Cardiac fibroblast (primary cell): ENCODE measurements at places on chromosomes 5 and 9.
A peak's percentile ranks its signal among the peaks of the same experiment; 100 is the strongest.

GRCh38 chr5:155729684-155730059, 597.3 kb upstream of the SGCD start:
- DNase-seq = no peak

GRCh38 chr9:129154866-129155477, 23.1 kb downstream of the IER5L start:
- DNase-seq = no peak

DNA sequence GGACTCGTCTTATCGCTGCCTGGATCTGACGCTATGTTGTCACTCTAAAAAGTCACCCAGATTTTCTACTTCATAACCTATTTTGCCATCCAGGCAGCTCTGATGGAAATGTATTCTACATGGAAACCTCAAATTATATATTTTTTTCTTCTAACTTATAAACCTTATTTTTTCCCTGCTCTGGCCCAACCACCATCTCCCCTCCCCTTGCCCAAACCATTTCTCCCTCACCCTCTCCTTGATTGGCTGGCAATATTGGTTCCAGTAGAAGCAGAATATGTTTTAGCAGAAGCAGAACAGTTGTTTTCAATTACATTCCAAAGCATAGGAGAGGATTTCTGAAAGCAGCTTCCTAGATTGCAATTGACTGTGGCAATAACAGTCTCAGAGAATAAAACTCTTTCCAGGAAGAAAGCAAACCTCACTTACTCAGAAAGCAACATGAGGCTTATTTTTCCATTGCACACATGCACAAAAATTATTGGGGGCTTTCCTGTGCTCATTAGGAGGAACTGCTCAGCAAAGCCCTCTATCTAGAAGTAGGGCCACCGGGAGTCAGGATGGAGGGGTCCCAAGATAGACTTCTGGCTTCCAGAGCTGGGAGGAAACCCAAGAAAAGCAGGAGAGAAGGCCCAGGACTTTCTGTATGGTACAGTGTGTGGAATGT, 191.8 kb downstream of the ESM1 start:
- DNase-seq = no peak

- no peak for DNase-seq
Observed at GRCh38 chr5:166441-167372, 24.6 kb upstream of the LRRC14B start.

DNA sequence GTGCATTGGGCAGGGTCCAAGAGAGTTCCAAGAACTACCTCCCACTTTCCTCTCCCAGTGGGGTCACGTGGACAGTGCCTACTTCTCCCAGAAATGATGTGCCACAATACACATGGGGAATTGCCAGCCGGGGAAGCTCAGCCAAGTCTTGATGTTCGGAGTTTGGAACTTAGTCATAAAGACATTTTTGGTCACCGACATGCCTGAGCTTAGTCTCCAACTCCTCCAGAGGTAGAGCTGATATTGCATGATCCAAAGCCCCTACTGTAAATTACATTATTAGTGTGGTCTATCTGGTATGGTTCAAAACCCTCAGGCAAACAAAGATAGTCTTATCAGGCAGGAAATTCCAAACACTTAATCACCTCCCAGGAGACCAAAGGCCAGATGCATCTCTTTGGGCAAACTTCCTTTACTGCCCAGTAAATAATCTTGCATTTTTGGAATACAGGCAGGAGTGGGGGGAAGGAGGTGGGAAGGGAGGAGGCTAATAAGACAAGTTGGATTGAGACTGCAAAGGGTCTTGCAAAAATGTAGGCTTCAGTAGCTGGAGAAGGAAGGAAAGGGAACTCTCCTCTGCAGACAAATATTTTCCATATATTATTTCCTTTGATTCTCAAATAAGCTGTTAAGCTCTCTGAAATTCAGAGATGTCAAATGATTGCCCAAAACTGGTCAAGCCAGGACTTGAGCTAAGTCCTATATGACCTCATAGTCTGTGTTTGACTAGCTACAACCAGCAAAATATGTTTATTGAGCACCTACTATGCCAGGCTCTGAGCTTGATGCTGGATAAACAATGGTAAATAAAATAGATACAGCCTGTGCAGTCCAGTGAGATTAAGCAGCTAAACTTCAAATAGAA, 99.4 kb downstream of the DRD1 start:
- DNase-seq = peak; percentile 4

DNA sequence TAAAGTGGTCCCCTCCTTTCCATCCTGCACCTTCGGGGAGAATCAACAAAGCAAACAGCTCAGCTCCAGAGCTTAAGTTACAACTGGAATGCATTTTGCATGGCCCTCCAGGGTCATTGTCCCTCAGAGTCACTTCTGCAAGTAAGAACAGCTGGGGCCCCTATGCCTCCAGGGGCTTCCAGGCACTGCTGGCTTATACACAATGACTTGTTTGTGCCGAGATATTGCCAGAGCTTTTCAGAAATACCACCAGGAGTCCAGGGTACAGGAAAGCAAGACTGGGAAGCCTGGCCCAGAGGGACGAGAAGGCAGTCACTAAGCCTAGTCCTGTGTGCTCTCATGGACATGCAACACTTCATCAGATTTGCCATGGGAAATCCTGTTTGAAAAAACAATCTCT, 11.3 kb downstream of the FRMD3 start:
- DNase-seq = no peak

DNA sequence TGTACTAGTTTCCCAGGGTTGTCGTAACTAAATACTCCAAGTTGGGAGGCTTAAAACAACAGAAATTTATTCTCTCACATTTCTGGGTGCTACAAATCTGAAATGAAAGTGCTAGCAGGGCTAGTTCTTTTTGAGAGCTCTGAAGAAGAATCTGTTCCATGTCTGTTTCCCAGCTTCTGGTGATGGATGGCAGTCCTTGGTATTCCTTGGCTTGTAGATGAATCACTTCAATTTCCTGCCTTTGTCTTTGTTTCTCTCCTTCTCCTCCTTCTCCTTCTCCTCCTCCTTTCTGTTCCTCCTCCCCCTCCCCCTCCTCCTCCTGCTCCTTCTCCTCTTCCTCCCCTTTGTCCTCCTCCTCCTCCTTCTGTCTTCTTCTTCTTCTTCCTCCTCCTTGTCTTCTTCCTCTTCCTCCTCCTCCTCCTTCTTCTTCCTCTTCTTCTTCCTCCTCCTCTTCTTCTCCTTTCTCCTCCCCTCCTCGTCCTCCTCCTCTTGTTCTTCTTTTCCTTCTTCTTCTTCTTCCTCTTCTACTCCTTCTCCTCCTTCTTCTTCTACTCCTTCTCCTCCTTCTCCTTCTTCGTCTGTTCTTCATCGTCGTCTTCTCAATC, 104.7 kb upstream of the ANKRD55 start:
- peak; percentile 16 for DNase-seq

GRCh38 chr5:121164632-121165031, 687.0 kb upstream of the FTMT start:
- DNase-seq = no peak

DNA sequence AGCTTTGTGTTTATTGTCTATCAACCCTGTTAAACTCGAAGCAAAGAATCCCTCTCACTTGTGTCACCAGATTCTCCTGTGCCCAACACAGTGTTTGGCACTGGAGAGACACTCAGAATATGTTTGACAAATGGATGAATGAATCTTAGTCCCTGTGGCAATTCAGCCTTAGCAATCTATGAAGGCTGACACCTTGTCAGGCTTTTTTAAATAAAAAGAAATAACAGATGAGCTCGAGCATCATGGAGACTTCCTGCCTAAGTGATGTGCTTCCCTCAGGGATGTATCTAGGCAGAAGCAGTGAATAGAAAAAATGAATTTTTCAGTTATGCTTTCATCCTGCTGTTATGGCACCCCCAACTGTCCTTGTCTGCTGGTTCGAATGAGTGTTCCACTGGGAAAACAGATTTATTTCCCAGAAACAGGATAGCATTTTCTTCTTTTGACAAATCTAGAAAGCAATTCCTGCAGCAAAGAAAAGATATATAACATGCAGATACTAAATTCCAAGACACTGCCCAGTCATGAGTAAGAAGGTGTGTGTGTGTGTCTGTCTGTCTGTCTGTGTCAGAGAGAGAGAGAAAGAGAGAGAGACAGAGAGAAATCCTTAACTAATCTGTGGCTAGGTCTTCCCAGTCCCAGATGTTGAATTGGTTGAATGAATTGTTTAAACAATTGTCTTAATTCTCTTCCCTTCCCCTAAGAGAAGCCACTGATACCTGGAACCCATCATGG, 16.7 kb downstream of the MAMDC2 start:
- DNase-seq = no peak

- DNase-seq = no peak
Observed at GRCh38 chr9:131257266-131258025, 18.9 kb downstream of the FAM78A start.

GRCh38 chr5:59798862-59799667, 94.5 kb downstream of the PDE4D start:
- DNase-seq = peak; percentile 31

DNA sequence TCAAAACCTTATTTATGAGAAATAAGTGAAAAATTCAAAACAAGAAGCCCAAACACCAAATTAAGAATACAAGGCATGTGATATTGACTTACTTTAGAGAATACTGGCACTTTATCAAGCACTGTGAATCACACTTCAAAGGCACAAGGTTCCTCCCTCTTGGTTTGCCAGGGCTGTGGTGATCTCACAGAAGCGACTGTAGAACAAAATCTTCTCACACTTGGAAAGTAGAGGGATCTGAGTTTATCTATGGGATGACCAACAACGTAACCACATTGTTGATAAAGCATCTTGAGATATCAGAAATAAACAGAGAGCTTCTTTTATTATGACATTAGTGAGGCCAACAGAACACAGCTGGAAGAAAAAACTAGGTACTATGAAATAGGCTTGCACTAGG, 295.9 kb downstream of the NFIB start:
- DNase-seq = peak; percentile 81

DNA sequence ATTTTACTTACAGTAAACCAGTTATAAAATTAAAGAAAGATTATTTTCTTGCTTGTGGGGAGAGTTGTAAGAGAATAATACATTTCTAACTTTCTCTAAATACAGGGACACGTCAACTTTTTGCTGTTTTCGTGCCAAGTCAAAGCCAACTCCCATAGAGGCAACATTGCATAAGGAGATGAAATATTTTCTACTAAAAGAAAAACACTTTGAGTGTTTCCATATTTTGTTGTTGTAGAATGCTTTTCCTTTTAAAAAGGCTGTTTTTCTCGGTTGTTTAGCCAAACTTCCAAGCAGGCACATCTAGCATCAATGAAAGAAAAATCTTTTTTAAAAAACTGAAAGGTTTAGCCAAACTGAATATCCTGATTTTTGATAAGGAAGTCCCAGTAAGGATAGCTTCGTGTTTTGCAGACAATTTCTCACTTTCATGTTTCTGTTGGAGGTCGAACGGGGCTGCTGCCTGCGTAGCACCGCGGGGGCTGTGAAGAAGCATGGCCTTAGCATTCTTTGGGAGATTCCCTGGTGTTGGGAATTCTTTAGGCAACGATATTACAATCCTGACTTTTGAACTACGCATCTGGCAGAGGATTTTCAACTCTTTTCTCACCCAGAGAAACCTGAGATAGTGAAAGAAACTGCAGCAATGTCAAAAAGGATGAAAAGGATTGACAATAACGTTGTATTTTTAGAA, 108.1 kb upstream of the FBXL7 start:
- DNase-seq = peak; percentile 15

DNA sequence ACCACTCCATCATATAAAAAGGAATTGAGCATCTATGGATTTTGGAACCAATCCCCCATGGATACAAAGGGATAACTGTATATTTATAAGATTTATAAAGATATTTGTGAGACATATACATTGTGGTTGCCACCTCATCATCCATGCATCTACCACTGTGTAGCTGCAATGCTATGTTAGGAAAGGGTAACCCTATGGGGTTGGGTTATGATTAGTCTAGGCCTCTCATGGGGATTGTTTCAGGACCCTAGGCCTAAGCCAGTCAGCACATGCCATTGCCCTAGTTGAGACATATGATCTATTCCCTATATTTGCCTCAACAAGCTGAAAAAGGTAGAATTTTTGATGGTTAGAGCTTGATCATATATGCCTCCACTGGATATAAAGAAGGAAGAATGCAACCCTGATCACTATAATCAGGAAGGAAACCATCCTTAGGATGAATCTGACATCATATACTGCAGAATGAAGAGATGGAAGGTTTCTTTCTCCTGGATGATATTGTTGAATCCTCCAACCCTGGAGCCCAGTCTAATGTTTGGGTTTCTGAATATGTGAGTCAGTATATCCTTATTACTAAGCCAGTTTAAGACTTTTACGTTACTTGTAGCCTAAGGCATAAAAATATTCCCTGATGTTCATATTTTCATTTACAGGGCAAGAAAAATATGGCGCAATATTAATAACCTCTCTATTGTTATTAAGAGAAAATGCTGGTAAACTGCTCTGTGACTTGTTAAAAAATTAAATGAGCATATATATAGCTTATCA, 94.2 kb downstream of the ADAMTS19 start:
- DNase-seq = no peak

DNA sequence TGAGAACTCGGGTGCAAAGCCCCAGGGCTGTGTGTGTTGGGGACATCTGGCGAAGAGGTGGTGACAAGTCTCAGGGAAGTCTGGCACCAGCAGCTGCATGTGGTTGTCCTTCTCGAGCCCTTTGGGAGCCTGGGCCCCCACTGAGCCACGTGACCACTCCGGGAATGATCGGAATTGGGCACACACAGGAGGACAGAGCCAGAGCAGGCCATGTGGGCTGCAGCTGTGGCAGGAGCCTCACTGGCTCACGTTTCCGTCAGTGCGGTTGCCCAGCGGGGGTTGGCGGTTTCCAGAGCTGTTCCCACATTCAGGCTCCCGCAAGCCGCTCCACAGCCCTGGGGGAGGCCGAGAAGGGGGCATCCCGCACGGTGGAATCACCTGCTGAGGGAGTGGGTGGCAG, 6.8 kb upstream of the CEL start:
- peak; percentile 35 for DNase-seq

DNA sequence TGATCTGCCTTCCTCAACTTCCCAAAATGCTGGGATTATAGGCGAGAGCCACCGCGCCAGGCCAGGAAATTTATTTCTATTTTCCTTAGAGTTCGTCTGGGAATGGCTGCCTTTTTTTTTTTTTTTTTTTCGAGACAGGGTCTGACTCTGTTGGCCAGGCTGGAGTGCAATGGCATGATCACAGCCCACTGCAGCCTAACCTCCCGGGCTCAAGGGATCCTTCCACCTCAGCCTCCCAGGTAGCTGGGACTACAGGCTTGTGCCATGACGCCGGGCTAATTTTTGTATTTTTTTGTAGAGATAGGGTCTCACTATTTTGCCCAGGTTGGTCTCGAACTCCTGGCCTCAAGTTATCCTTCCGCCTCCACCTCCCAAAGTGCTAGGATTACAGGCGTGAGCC, 888 bp upstream of the LAMC3 start:
- DNase-seq = no peak

- no peak for DNase-seq
Observed at GRCh38 chr5:176508603-176509002, 28.6 kb downstream of the RNF44 start.
